MG63 (cell line): ENCODE measurements at places on chromosomes 5 and 9. TPM values are rescaled to one million over a fixed set of nuclear protein-coding genes. Genes with fewer than 3 reads are reported as not detected.

GRCh38 chr5:65734921-65735320, 12.9 kb downstream of the NLN start:
- DNase-seq = no peak

DNA sequence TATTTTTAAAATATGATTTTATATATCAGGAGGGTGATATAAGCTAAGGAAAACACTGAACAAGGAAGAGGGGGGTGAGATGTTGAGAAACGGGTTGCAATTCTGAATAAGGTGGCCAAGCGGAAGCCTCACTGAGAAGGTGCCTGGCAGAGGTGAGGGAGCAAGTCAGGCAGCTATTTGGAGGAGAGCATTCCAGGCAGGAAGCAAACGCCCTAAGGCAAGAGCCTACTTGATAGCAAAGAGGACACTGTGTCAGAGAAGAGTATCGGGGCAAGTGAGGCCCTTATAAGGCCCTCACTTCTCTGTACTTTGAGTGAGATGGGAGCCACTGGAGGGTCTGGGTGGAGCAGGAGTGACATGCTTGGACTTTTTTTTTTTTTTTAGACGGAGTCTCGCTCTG, 8.0 kb upstream of the CTNNA1 start:
- DNase-seq = no peak

- no peak for DNase-seq
Measured at GRCh38 chr5:107437986-107438510, 232.7 kb downstream of the EFNA5 start.

DNA sequence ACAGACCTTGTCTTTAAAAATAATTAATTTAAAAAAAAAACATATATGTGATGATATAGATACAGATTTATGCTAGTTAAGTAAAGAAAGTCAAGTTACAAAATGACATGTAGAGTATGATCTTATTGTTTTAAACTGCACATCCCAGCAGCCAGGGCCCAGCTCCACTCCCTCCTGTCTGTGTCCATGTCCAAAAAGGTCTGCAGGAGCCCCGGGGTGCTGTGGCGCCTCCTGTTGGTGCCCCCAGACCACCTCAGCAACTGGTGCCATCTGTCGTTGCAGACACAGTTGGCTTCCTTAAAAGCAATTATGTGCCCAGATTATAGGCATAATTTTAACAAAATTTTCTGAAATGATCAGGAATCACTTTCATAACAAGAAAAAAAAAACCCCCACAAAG, 33.3 kb downstream of the IPPK start:
- DNase-seq = no peak

DNA sequence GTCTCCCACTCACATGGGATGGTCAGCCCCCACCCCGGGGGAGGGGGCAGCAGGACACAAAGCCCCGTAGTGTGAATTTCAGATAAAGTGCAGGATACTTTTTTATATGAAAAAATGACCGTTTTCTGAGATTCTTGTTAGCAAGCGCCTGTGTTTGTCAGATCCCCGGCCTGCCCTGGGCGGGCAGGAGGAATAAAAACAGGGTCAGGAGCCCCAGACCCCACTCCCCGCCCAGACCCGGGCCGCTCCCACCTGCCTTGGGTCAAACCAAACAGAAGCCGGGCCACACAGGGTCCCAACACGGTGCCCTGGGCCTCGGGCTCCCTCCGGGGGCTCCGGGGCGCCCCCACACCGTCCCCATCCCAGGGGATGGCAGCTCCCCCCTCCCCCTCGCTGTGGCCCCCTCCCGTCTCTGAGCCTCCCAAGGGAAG, 13.5 kb upstream of the NRARP start:
- DNase-seq = no peak

- DNase-seq = no peak
Measured at GRCh38 chr9:128634651-128635262, 21.9 kb downstream of the DYNC2I2 start.

DNA sequence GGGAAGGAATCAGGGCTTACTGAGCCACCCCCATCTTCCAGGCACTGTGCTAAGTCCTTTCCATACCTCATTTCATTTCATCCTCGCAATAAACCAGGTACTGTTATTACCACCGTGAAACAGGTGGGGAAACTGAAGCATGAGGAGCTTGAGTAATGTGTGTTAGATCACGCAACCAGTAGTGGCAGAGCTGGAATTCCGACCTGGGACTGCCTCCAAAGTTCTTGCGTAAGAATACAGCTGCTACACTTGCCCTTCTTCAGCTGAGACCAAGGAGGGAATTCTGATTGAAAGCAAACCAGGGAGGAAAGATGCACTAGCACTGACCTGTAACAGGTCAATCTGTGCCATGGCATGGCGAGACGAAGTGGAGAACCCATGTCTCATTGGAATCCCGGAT, 113.4 kb upstream of the MSX2 start:
- peak; percentile 77 for DNase-seq

- no peak for DNase-seq
Measured at GRCh38 chr5:126973193-126973592, 57.2 kb downstream of the MARCHF3 start.

GRCh38 chr9:21289848-21290247, 15.3 kb downstream of the IFNA5 start:
- no peak for DNase-seq

DNA sequence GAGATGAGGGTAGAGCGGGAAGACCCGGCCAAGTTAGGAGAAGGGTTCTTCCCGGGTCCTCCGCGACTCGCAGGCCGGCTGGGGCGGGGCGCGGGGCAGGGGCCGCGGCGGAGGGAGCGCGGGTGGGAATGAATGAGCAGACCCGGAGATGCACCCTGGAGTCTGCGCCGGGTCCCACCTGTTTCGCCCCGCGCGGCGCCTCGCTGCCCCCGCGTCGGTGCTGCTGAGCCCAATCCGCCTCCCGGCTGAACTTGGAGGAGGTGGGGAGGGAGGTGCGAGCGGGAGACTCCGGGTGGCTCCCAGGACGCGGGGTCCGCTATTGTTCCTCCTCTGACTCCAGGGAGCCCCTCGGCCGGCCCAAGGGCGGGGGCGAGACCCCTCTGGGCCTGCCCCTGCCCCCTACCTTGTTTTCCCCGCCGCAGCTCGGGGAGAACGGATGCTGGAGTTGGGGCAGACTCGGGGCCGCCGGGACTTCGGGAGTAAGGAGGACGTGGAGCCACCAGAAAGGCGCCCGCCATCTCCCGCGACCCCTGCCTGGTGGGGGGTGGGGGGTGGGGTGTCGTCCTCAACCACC, 659 bp downstream of the RAI14 start:
- DNase-seq = peak; percentile 36

- DNase-seq = peak; percentile 79
Measured at GRCh38 chr9:87441251-87441650, 56.4 kb upstream of the DAPK1 start.

GRCh38 chr5:56154732-56155484, 78.2 kb downstream of the ANKRD55 start:
- DNase-seq = no peak

DNA sequence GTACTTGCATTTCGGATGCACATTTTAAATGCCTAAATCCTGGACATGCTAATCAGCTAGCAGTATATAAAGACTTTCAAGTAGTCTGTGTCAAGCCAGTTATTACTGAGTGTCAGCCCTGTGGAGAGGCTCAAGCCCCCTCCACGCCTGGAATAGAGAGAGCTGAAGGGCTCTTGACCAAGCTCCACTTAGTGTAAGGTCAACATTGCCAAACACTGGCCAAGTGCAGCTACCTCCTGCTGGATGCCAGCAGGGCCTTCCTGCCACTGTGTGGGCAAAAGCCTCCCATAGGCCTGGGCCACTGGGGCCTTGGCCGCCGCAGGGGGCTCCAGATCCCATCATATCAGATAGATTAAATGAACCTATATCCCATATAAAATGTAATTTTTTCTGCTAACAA, 239.4 kb upstream of the PANK3 start:
- no peak for DNase-seq

- DNase-seq = no peak
Measured at GRCh38 chr5:176793343-176793699, 17.0 kb upstream of the UNC5A start.

DNA sequence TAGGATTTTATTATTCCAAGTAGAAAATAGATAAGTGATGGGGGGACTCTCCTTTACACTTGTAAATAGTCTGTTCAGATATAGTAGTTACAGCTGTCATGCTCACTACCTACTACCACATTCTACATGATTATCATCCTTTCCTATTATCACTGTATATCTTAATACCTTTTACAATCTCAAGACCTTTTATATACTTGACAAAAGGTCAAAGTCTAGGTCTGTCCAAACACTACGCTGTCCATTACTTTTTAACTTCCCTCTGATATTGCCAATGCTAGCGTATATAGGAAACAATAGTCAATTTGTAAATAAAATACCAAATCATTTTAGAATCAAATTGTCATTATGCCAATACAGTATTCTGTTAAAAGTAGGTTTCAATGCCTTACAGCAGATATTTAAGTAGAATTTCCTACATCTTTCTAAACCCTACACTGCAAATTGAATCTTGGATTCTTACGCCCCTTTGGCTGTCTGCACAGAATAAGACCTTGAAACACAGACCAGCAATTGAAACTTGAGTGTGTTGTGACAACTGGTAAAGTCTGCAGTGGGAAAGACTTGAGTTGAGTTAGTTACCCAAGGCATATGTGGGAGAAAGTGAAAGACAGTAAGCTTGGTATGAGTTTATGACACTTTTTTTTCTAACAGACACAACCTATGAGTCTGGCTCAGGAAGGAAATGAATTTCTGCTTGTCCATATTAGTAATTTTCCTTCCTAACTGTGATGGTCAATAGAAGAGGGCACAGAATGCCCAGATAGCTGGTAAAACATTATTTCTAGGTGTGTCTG, 827.6 kb upstream of the ACO1 start:
- no peak for DNase-seq

DNA sequence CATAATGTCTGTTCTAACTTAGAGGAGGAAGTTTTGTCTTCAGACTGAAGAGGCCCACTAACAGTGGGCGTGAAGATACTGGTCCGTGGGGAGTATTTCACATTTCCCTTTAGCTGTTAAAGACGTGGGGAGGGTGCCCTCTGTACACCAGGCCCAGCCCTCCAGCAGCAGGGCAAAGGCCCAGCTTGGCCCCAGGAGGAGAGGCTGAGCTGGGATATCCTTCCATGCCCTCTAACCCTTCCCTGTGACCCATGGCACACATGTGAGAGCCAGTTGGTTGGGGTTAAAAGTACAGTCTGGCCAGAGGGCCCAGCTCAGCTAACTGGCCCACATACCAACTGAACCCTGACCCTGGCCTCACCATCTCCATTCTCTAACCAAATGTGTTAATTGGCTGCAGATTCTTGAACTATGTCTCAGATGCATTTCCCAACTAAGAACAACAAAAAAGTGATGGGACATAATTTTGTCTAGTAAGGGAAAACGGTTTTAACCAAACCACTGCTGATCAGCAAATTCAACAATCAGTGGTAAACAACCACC, 74.4 kb downstream of the LHFPL2 start:
- DNase-seq = no peak

- DNase-seq = peak; percentile 81
Measured at GRCh38 chr5:78757269-78758053, 108.9 kb upstream of the LHFPL2 start.

GRCh38 chr5:91212714-91213092, 170.4 kb downstream of the ARRDC3 start:
- DNase-seq = peak; percentile 89

TMEM171 gene
- 0.96 and 4.3 TPM in 2 replicates for total RNA-seq

GTF3C5 gene
- 40.1 and 58.0 TPM in 2 replicates for total RNA-seq

ADAMTS2 gene
- total RNA-seq = 88.7 and 141 TPM in 2 replicates

ENTREP1 gene
- total RNA-seq = not detected in 2 replicates

ANKRD31 gene
- not detected in 2 replicates for total RNA-seq

PCDHGA5 gene
- total RNA-seq = not detected in 2 replicates

PRUNE2 gene
- total RNA-seq = 2.7 and 24.2 TPM in 2 replicates

PRLR gene
- 3.5 TPM in 1 of 2 replicates, not detected in the other for total RNA-seq

PAEP gene
- not detected in 2 replicates for total RNA-seq

EIF4E1B gene
- total RNA-seq = not detected in 2 replicates

FBLL1 gene
- total RNA-seq = 0.53 TPM in 1 of 2 replicates, not detected in the other

TAS2R1 gene
- total RNA-seq = 0.64 TPM in 1 of 2 replicates, not detected in the other

SNCAIP gene
- not detected in 2 replicates for total RNA-seq

PCDHB6 gene
- 0.10 TPM in 1 of 2 replicates, not detected in the other for total RNA-seq
